ENCODE measurements at places on chromosomes 11 and 22.

GRCh38 chr11:94845622-94846021, 77.5 kb downstream of the AMOTL1 start:
- DNase-seq = no peak

GRCh38 chr22:37121887-37122591, 12.5 kb upstream of the TMPRSS6 start:
- no peak for DNase-seq

GRCh38 chr11:118265954-118266353, 1.9 kb upstream of the MPZL2 start:
- DNase-seq = no peak

DNA sequence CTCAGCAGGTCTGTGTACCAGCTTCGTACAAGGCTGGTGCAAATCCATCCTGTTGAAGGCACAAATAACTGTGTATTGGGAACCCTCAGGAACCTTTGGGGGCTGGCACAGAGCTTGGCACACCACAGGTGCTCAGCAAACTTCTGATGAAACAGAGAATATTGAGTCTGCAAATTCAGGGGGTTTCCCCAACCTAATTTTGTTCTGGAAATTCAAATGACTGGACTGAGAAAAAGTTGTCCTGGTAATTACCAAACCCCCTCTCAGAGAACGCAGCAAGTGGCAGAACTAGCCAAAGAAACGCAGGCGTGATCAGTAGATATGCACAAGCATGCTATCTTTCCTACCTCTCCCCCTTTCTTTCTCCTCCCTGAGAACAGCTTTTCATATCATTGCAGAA, 47.6 kb downstream of the LIF start:
- DNase-seq = no peak
